ENCODE measurements at places on chromosomes 6 and 20.

GRCh38 chr20:4512891-4513550 is 208.7 kb upstream of the PRND start:
- DNase-seq = no peak

DNA sequence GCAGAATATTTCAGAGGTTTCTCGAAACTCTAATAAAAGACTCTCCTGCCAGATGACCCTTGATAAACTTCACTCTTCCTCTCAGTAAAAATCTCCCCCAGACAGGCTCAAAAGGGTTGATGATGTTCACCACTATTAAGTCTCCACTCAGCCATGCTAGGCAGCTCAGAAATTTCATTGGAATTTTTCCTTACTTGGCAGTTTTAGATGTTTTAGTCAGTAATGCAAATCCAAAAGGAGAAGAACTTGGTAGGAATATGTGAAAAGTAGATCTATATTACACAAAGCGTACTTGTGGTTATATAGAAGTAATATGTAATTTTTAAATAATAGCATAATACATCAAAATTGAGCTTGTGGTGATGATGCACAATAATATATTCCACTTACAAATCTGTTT is 333.0 kb downstream of the PHF3 start:
- no peak for DNase-seq

GRCh38 chr6:16804546-16805242 is 43.4 kb upstream of the ATXN1 start:
- no peak for DNase-seq

- DNase-seq = no peak
These were observed 64.8 kb downstream of the BACH2 start for GRCh38 chr6:90231798-90232197.

DNA sequence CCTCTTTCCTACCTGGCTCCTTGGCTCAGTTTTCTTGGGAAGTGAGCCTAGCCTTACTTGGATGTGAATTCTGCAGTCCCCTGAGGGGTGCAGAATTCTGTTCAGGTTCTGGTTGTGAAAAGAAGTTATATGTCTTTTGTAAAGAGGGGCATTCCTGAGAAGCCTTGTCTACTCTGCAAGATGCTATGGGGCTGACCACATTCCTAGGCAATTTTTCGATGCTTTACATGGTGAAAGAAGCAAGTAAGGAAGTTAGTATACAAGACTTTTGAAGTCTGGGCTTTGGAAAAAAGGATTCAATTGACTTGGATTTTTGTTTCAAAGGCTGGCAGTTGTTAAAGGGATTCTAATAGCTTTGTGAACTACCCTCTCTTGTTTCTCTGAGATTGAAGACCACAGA is 167.9 kb upstream of the STMND1 start:
- DNase-seq = no peak

GRCh38 chr6:152941746-152942145 is 41.1 kb downstream of the FBXO5 start:
- no peak for DNase-seq

- DNase-seq = no peak
These were observed 29.6 kb upstream of the MAP7 start for GRCh38 chr6:136579800-136580199.

DNA sequence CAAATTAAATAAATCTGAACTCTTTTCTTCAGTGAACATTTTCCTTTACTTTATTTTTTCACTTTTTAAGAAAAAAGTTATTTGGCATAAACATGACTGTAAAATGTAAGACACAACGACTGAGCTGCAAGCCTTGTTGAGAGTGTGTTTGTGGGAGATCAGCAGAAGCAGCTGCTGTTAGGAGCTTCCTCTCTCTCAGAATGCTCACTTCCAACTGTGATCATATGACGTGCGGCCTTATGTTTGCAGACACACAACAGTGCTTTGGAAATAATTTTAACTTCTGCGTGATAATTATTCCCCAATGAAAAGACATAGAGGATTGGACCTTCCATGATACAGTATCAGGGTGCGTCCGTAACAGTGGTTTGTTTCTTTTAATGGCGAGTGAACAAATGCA is 104.0 kb downstream of the ARHGAP18 start:
- DNase-seq = no peak

DNA sequence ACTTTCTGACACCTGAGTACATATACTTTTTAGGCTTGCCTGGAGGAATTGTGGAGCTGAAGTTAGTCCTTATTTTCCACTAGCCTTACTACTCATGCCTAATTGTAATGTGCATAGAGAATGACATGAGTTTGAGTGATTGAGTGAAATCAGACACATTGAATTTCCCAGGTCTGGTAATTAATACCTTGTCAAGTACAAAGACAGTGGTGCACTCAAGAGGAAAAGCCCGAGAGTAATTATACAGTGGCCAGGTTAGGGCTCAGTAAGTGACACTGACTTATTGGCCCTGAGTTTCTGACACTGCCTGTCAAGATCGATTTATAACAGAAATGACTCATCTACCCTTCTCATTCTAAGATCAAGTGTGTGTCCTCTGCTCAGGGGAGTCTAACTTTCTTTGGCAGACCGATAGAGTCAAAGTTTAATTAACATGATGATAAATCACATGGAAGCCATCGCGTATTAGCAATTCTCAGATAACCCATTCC is 288.3 kb downstream of the TPBG start:
- DNase-seq = no peak
